ENCODE measurements at places on chromosomes 4 and X.

DNA sequence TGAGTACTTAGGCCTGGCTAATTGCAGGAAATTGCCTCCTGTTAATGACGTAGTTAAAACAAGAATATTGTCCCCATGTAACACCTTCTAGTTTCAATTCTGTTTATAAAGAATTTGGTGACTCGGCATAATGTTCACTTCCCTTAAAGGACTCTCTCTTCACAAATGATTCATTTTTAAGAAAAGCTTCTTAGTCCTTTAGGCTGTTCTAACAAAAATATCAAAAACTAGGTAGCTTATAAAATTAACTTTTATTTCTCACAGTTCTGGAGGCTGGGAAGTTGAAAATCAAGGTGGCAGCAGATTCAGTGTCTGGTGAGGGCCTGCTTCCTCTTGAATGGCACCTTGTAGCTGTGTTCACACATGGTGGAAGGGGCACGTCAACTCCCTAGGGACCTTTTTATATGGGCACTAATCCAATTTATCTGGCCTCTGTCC lies 23.8 kb downstream of the COL25A1 start:
- no peak for DNase-seq

- no peak for DNase-seq
These were observed 83.9 kb downstream of the MAD2L1 start for GRCh38 chr4:119982756-119983155.

DNA sequence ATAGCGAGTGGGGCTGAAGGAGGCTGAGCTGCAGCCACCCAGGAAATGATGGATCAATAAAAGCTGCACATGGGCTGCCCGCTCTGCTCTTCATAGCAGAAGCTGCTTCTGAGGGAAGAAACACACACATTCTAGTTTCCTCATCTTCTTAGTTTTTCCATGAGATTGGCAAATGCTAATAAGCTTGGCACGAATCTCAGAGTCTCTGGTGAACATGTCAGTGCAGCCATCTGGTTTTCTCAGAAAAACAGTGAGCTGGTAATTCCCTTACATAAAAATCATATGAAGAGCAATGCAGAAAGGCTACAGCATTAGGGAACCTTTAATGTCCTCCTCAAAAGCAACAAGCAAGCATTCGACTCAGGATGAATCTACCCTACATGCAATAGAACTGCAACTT lies 69.9 kb downstream of the GATB start:
- DNase-seq = no peak

DNA sequence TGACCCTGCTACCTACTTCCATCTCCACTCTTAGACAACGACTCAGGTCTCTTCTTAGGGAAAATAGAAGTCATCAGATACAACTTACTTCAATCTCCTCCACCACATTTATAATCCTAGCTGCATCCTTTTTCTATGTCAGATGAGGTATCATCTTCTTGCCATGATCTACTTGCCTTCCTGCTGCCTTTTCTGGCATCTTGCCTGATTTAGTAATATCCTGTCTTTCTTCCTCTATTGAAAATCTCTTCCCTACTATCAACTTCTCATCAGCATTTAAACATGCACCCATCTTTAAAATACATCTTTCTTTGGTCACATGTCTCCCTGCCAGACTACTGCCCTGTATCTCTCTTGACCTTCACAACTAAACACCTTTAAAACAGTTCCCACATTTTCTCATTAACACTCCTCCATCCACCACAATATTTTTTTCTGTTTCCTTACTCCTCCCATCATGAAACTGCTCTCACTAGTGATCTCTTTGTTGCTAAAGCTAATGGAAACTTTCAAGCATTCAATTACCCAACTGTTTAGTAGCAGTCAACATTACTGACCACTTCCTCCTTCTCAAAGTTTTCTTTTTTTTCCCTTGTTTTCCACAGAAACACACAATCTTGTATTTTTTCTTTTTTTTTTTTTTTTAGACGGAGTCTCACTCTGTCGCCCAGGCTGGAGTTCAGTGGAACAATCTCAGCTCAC lies 100.8 kb upstream of the CXorf66 start:
- no peak for DNase-seq

- DNase-seq = no peak
These were observed 593.8 kb downstream of the SPRY1 start for GRCh38 chr4:123990310-123990870.

DNA sequence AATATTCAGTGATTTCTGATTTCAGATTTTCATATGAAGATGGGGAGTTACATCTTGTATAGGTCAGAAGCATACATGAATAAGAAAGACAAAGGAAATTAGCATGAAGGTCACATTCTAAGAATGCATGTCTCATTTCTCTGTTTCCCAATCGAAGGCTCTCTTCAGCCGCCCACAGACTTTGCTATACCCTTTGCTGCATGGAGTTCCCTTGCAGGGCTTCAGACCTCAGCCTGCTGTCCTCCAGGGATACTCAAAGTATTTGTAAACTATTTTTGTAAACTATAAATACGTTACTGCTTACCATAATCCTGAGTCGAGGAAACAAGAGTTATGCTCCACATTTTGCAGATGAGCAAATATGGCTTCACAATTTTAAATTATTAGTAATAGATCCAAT lies 738.4 kb downstream of the PCDH18 start:
- DNase-seq = no peak

DNA sequence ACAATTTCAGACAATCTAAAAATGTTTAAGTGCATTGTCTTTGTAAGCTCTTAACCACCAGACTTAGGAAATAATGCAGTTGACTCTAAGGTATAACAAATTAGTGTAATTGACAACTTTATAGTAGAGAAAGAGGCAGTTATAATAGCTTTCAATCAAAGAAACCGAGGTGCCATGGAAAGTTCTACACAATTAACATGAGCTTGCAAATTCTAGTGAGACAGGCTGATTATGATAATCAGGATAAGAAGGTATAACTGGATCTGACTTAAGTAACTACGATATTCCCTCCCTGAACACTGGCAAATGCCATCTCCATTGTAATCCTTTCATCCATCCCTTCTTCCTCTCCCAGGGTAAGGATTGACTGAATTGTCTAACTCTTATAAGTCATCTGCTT lies 11.4 kb upstream of the KLHL5 start:
- no peak for DNase-seq

- DNase-seq = no peak
These were observed 10.9 kb downstream of the SMARCA1 start for GRCh38 chrX:129512409-129512808.

GRCh38 chrX:97504431-97504830 lies 620.7 kb downstream of the RPA4 start:
- no peak for DNase-seq

- no peak for DNase-seq
These were observed 10.4 kb downstream of the LRPAP1 start for GRCh38 chr4:3521621-3522325.

GRCh38 chr4:184697956-184698355 lies 35.9 kb downstream of the CENPU start:
- no peak for DNase-seq

DNA sequence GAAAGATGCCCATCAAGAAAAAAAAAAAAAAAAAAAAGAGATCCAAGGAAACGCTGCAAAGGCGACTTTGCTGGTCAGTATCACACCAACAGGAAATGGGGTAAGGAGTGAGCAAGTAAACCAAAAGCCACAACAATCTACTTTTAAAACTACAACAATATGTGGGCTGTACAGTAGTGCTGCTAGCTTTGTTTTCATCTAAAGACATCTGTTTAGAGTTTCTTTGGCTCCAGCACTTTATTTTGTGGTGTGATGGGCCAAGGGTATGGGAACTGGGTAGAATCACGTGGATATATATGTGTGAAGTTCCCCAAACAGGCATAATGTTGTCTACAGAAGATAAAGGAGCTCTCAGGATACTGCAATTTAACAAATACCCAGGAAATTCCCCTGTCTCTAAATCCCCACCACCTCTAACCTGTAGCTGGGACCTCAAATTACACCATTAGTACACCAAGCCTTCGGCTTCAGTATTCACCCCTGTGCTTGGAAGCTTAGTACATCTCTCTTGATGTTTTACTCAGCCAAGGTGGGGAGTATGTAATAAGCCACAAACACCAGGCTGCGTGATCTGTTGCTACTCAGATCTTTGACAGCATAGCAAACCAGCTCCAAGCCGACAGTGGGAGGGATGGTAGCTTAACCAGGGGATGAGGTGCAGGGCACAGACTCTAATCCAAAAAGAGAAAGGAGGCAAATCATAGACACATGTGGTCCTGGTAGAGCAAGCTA lies 207.9 kb downstream of the HS6ST2 start:
- no peak for DNase-seq

DNA sequence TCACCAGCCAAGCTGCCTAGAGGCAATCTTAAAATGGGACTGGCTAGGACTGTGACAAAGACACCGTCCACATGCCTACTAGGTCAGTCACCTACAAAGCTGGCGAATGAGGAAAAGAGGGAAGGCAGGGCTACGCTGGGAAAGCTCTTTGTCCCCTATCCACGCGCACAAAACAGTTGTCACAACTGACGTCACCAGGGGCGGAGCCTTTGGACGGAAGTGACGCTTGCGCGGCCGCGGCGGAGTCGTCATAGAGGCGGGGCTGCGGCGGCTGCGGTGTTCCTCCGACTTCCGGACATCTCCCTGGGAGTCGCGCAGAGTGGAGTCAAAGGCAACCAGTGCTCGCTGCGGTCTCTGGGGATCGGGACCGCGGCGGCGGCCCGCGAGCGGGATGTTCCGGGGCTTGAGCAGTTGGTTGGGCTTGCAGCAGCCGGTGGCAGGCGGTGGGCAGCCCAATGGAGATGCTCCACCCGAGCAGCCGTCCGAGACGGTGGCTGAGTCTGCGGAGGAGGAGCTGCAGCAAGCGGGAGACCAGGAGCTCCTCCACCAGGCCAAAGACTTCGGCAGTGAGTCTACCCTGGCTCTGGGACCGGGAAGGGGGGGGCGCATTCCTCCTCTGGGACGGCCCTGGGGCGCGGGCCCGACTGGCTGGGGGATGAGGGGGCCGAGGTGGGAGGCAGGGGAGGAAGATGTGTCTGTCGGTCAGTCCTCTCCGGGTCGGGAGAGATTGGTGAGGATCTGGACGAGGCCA lies at the start of gene SYAP1:
SYAP1 (plus strand) TSS at position 279 of the 751 bp plus-strand sequence; CDS start at position 392, 113 bp downstream.
- DNase-seq = peak; percentile 98

GRCh38 chr4:88908003-88908402 lies 149.0 kb downstream of the FAM13A start:
- DNase-seq = no peak

DNA sequence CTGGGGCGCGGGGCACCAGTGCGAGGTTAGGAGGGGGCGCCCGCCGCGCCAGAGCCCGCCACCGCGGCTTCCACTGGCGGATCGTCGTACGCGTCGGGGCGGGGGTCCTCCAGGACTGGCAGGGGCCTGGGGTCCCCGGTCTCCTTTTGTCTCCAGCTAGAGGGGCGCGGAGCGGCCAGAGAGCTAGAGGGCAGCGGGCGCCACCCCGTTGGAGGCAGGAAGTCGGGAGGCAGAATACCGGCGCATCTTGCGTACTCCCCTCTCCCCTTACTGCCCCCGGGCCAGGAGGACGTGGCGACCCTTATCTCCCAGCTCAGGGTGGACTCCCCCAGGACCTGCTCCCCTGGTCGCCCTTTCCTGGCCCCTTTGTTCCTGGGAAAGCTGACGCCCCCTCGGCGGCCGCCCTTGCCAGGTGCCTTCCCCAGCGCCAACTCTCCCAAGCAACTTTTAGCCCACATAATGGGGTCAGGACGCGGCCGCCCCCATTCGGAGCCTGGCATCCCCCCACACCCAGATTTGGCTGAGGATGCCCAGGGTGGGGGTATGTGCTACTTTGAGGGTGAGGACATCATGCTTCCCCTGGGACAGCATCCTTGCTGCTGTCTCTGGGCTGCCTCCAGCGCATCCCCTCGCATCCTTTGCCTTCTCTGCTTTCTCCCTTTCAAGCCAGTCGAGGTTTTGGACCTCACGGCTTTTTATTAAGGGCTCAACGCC lies 933 bp downstream of the CNKSR2 start:
- DNase-seq = no peak

GRCh38 chr4:88106205-88106604 lies 52.2 kb downstream of the ABCG2 start:
- DNase-seq = no peak

DNA sequence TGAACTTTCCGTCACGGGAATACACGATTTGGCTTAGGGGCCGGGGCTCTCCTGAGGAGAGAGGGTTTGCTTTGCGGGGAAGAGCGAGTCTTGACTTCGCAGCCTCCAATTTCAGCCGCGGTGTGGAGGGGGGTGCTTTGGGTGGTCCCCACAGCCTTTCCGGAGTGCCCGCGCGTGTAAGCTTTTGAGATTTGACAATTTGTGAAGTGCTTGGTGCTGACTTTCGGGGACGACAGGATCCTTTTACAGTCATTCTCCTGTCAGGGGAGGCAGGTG lies 355 bp downstream of the SCML1 start:
- no peak for DNase-seq

DNA sequence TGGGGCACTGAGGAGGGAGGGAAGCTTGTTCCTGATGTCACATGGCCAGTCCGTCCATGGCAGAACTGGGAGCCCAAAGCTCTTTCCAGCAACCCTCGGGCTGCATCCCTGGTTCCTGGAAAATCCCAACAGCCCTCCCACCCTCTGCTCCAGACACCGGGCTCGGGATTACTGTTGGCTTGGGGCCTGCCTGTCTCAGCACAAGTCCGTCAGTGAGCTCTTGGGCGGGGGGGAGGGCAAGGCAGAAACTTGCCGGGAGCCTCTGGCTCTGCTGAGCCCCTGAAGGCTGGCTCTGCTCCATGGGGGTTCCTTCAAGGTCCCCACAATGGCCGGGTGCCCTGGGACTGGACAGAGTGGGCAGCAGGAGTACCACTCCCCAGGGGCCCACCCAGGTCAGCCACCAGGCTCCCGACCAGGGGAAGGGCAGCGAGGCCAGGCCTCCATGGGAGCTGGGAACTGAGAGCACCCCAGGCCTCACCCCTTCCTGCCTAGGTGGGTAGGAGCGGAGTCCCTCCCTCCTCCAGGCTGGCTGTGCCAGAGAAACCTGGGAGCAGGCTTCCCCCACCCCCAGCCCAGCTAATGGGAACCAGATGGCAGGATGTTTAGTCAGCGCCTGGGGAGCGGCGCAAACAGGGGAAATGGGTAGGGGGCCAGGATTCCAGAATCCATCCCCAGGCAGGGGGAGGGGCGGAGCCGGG lies 6.4 kb upstream of the HAUS7 start:
- peak; percentile 50 for DNase-seq

GRCh38 chrX:49712577-49712976 lies 16.8 kb upstream of the PAGE1 start:
- DNase-seq = no peak

GRCh38 chrX:36583674-36584073 lies 424.5 kb upstream of the FAM47C start:
- no peak for DNase-seq

DNA sequence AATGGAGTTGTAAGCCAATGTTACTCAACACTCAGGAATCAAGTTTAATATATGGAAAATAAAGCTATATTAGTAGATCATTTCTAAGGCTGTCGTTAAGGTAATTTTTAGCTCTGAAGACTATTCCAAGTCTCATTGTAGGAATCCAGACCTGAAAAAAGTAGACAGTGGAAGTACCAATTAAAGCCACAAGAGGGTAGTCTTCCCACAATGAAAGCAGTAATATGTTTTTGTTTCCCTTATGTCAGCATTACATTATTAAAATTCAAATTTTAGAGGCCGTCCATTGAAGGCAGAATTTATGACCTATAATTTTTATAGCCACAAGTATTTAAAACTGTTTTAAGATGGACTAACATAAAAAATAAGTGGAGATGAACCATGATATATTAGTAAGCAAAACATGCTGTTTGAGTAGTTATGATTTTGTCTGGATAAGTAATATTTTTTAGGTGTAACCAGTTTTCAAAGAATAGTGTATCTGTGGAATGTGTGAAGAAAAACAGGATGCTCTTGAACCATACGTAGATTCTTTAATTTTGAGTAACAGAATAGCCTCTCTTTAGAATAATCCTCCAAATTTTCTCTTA lies 372.6 kb upstream of the TECRL start:
- peak; percentile 1 for DNase-seq

- DNase-seq = peak; percentile 7
These were observed 12.7 kb downstream of the TKTL1 start for GRCh38 chrX:154308108-154308946.

GRCh38 chrX:103554687-103555424 lies 30.5 kb upstream of the TCEAL4 start:
- DNase-seq = no peak

Measured in NCI-H2081 (cell line).